ENCODE measurements at places on chromosomes 12 and 14.
A peak's percentile ranks its signal among the peaks of the same experiment; 100 is the strongest.

GRCh38 chr12:123013185-123014095 lies 33.0 kb downstream of the ARL6IP4 start:
- no peak for DNase-seq

GRCh38 chr12:10701131-10701681 lies 21.9 kb downstream of the YBX3 start:
- DNase-seq: no peak

DNA sequence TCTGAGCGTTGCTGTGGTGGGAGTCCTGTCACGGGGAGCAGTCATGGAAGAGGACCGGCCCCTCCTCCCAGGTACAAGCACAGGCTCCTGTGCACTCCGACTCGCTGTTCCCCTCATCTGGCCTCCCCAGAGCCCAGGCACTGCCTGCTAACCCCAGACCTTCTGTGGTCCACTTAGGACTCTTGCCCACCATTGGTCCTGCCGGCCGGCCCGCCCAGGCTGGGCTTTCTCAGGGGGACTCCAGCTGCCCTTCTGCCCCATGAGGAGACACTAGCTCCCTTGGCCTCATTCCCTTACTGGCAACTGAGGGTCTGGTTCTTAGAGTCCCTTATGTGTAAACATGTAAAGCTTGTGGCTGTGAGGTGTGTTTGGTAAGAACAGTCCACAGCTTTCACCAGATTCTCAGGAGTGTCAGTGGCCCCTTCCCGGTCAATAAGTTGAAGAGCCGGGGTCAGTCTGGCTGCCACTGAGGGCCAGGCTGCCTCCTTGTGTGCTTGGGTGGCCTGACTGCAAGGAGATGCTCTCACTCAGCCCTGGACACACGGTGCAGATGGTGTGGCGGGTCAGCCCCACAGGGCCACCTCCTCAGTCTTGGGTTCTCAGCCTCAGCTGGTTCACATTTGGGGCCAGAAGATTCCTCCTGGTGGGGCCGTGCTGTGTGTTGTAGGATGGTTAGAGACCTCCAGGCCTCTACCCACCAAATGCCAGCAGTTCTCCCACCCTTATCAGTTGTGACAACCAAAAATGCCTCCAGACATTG lies 43.6 kb downstream of the DDX51 start:
- DNase-seq: no peak

DNA sequence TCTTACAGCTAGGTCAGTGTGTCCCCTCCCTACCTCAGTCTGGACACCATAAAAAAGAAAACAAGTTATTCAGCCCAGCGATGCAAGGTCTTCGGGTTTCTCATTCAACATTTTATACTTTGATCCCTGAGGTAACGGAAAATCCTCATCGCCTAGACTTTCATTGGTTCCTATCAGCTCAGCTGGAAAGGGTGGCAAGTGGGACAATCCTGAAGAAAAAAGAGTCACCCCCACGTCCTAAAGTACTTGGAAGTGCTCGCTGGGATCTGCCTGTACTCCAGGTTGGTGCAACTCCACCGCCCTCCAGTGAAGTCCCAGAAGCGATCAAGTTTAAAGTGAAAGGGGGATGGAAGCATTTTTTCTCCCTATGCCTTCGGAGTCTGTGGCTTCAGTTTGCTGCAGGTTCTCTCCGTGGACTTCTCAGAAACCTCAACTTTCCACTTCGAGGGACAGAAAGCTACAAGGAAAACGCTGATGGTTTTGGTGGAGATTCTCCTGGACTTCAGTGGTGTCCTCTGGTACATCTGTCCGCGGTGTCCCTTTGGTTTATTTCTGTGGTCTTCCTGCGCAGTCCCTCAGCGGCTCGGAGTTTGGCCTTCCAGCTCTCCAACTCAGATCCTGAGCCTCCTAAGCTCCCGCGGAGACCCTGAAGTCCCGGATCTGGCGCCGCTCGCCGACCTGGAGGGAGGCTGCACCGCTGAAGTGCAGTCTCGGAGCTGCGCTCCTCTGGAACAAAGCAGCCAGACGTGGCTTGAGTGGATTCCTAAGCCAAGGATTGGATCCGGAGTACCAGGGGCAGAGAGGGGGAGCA lies 1.8 kb upstream of the LRFN5 start:
- DNase-seq: no peak

DNA sequence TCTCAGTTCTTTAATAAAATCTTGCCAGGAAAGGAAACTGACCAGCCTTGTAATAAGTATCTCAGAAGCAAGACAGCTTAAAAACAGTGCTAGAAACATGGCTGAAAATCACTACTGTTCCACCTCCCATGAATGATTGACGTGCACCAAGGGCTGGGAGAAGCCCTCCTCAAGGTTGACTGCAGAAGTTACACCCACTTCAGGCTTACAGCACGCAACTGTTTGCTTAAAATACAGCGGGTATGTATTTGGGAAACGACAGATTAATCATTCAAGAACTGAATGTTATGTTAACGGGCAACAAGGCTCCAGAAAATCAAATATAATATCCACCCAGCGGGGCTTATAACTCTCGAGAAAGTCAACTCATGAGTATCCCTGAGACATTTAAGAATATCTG lies 22.1 kb downstream of the PRKD1 start:
- DNase-seq: no peak

GRCh38 chr12:54983536-54984101 lies 943 bp downstream of the TESPA1 start:
- no peak for DNase-seq

DNA sequence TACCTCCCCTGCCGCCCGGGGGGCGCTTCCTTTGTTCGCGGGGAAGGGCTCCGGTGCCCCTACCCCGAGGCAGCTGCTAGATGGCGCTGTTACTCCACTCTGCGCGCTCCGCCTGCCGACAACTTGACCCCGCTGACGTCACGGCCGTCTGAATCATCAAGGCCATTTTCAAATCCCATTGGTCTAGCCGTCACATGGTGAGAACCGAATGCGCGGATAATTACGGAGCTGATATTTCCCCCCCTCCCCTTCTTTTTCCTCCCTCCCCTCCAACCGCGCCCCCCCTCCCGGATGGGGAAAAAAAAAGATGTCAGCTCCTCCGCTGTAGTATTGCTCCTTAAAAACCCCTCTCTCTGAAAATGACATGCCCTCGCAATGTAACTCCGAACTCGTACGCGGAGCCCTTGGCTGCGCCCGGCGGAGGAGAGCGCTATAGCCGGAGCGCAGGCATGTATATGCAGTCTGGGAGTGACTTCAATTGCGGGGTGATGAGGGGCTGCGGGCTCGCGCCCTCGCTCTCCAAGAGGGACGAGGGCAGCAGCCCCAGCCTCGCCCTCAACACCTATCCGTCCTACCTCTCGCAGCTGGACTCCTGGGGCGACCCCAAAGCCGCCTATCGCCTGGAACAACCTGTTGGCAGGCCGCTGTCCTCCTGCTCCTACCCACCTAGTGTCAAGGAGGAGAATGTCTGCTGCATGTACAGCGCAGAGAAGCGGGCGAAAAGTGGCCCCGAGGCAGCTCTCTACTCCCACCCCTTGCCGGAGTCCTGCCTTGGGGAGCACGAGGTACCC lies at the start of gene HOXC10:
TSS of gene HOXC10 (plus strand) at position 246 of the 791 bp plus-strand sequence. CDS start at position 360, 114 bp downstream.
- DNase-seq: peak; percentile 27

GRCh38 chr12:68420225-68421010 lies 88.3 kb upstream of the MDM1 start:
- no peak for DNase-seq

DNA sequence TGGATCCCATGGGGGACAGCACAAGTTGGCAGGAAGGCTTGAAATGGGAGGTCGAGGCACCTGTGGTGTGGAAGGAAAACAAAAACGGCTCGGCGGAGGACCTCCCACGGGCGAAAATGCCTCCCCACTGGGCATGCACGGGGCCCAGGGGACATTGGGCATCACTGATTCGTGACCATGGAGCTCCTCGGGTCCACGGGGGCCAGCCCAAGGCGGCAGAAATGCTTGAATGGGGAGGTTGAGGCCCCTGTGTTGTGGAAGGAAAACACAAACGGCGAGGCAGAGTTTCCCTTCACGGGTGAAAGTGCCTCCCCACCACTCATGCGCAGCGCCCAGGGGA lies 376.0 kb downstream of the ALG10 start:
- DNase-seq: no peak

DNA sequence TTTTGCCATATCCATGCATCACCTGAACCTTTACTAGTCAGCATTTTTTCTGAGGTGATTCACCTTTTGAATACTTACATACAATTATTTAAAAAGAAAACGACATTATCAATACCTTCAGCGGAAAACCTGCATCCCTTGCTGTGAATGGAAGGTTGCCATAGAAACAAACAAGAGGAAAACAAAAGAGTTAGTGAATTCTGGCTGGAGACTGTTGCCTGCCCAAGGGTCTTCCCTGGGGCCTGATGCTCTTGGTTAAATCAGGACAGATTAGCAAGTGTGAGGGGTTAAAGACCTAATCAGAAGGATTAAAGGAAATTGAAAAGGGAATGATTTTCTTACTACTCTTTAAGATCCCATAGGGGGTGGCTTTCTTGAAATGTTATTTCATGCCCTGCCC lies 96.0 kb upstream of the WSCD2 start:
- no peak for DNase-seq

DNA sequence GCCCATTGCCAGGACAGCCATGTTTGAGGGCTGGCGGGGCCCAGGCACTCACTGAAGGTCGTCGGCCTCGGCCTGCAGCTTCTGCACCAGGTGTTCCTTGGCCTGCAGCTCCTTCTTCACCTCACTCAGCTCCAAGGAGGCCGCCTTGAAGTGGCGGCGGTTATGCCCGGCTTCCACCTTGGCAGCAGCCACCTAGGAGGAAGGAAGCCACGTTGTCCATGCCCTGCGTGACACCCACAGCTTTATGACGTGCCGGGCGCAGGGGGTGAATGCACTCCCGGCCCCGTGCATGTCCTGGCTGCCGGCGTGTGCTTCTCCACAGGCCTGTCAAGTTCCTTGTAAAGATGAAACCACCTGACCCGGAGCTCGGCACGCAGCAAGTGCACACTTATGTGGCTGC lies 16.0 kb upstream of the ANKLE2 start:
- no peak for DNase-seq

GRCh38 chr14:65132855-65133254 lies 30.5 kb upstream of the MAX start:
- no peak for DNase-seq

DNA sequence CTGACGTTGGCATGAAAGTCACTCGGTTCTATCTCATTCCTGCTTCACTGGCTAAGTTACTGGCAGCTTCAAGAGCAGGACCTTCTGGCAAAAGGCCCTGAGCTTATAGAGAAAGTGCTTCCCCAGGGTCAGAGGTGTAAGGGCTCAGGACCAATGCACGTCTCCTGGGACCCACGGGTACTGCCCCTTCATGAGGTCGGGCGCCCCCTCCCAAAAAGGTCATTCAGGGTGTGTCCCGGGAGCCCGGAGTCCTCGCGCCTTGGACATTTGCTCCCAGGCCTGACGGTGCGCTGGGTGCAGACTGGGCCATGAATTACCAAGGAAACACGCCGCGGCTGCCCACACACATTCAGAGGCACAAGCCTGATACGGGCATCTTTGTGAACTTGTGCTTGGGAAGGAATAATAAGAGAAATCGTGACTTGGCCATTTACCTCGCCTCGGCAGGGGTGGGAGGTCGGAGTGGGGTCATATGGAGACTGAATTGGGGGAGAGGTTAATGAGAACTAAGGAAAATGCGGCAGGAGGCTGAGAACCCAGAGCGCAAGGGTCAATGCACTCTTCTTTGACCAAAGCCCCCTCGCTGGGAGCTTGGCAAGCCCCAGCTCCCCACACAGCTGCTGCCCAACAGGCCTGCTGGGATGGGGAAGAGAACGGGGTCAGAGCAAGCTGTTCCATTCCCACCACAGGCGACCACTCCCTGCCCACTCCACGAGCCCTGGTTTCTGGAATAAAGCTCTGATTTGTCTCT lies 15.7 kb upstream of the SLC6A12 start:
- no peak for DNase-seq

DNA sequence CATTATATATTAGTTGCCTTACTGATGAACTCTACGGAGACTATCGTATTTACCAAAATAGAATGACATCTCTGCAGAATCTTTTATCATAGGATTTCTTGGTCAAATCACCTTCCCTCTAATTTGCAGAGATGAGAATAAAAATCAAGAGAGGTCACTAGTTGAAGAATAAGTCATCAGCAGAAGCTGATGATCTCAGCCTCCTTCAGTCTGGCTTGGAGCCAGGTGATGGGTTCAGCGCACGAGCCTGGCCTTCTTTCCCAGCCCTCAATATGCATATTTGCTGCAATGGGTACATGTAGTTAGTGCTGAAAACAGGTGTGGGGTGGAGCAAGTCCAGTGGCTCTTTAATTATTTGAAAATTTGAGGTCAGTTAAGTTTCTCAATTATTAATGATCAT lies 19.2 kb upstream of the EMP1 start:
- no peak for DNase-seq

DNA sequence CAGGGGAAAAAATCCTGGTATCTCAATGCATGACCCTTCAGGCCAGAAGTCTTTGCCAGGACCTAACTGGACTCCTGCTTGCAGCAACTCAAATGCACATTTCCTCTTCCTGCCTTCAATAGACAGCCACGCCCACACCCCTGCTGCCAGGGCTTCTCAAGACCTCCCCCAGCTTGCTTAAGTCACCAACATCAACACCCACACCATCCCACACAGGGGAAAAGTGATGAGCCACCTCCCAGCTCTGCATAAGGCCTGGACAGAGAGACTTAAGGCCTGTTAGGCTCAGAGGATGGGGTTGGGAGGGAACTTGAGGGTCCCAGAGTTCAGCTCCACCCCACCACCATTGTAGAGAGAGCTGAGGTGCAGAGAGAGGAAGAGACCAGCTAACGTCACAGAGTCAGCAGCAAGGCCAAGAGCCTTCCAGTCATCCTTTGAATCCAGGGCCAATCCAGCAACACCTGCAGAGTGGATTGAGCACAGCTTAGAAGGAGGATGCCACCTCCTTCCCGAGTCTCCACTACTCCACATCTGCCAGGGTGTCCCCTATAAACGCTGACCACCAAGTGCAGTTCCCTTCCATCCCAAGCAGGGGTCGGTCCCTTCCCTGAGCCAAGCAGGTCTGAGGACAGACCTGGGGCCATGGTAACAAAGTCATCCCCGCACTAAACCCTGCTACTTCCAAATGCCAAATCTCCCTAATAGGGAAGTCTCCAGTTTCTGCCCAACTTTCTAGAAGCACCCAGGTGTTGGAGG lies 50.0 kb downstream of the KDM2B start:
- peak; percentile 47 for DNase-seq

DNA sequence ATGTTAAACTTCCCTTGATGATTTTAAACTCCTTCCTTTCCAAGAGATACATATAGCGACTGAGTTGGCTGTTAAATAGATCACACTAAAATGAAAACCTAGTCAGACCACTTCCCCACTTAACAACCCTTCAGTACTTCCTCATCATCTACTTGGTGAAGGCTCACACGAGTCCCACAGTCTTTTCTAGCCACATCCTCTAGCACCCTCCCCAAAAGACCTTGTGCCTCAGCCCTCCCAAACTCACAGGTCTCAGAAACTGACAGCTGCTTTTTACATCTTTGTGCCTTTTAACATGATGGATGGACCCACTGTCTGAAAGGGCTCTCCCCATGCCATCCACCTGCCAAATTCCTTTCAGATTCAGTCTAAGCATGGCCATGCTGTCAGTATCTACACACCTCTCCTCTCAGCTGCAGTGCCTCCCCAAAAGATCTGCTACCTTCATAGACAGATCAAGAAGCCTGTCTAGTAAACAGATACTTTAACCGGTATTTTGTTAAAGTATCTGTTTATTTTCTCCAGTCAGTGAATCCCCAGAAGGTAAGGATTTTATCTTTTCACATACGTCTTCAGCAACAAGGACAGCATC lies 65.1 kb upstream of the GPHB5 start:
- DNase-seq: no peak
